ENCODE measurements at places on chromosomes 7 and 10. TPM values are rescaled to one million over a fixed set of nuclear protein-coding genes. Genes with fewer than 3 reads are reported as not detected.

The MEOX2 gene
- not detected for total RNA-seq

The GPR15LG gene
- not detected for total RNA-seq

The TUBB8 gene
- 0.21 TPM for total RNA-seq

The CCT6A gene
- total RNA-seq, result 54.6 TPM

The CRPPA gene
- 0.63 TPM for total RNA-seq

The SKAP2 gene
- 14.3 TPM for total RNA-seq

The ABCB4 gene
- 7.2 TPM for total RNA-seq

The THAP5 gene
- 19.8 TPM for total RNA-seq

The ZNF775 gene
- 0.94 TPM for total RNA-seq
